ENCODE measurements at places on chromosomes 5 and 9.

GRCh38 chr9:135644631-135645218 lies 5.4 kb upstream of the GLT6D1 start:
- no peak for DNase-seq

- DNase-seq, result no peak
These were observed 76.1 kb downstream of the SLC28A3 start for GRCh38 chr9:84264307-84265029.

DNA sequence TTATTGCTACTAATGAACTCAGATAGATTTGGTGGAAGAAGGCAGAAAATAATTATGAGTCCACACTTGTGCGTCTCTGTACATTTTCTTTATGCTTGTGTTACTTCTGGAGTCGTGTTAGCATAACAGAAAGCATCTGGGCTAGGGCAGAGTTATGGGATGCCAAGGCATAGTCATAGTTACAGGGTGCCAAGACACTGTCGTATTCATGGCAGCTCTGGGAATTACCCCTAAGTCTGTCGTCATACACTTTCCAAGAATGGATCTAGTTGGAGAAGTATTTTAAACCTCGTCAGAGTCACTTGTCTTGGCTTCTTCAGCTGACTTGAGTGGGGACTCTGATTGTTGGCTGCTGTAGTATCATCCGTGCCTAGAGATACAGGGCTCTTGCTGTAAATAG lies 27.7 kb downstream of the CAMK4 start:
- no peak for DNase-seq

- no peak for DNase-seq
These were observed 276.6 kb downstream of the GADD45G start for GRCh38 chr9:89881431-89881830.

DNA sequence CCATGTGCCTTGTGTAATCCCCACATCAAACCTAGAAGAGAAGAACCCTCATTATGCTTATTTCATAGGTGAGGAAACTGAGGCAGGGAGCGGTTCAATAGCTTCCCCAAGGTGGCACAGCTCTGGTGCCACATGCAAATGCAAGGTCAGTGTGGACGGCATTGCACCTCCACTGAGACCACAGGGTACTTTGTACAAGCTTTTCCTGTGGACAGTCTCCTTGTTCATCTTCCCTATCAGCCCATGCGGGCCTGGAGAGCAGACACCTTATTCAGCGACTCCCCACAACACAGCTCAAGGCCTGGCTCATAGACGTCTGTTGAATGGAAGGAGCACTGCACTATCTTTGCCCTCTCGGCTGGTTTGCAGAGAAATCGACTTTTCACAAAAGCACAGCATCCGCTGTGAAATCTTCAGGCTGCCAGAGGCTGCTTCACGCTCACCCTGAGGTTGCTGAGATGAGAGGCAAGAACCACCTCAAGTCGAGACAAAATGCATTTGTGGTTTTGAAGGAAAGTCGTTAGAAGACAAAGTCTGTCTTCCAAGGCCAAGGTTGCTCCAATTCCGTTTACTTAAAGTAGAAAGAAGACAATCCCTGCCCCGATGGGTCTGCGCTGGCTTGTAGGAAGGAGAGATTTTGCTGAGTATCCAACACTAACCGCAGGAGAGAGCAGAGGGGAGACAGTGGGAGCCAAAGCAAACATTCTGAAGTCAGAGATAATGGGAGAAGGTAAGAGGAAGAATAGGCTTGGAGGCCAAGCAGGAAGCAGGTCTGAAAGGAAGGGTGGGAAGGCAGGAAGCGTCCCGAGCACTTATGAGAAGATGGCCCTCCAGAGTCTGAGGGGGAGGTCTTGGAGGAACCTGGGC lies 34.2 kb upstream of the STRBP start:
- DNase-seq, result no peak

DNA sequence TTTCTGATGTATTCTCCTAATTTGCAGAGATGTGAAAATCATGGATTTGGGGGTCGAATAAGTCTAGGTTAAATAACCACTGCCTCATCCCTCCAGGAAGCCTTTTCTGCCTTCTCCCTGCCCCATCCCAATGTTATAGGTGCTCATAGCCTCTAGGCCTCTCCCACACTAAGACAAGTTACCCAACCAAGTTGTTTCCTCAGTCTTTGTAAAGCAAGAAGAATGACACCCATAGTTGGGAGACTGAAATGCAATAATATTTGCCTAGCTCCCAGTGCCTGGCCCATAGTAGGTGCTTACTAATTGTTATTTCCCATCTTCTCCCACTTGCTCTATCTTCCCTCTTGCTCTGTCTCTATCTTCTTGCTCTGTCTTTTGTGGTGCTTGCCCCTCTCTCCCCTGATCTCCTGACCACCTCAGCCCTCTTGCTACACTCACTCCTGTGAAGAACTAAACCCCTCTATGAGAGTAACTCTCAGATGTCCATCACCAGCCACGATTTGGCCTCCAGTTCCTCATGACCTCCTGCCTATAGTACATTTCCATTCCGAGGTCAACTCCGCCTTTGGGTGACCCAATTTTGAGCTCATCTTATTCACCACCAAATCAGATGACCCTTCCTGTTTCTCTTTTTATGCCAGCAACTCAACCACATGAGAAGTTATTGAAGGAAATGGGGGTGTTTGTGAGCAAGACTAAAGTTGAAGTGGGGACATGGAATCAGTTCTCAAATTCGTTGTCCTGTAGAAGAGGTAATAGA lies 7.0 kb downstream of the AFAP1L1 start:
- DNase-seq, result no peak

Measured in fibroblast of skin of right biceps (primary cell).